NCI-H2227 treated with DMSO at 0.1 percent for 48 hours (cell line): ENCODE measurements at places on chromosomes 1 and 21.

- DNase-seq, result no peak
Measured at GRCh38 chr21:38389896-38390295, 108.4 kb downstream of the ERG start.

DNA sequence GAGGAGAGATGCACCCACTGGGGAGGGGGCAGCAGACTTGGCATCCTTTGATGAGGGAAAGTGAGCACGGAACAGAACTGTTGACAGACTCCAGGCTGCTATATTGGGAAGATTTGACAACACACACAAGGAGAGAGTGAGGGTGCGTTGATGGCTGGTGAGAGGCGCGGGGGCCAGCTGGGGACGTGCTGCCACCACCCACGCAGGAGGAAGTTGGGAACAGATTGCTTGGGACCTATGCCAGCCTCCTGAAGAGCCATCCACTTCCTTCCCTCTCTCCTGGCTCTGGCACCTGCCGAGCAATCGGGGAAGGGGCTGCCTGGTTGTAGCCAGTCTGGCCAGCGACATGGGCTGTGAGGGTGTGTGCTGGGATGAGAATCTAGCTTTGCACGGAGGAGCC lies 223.7 kb upstream of the CSF3R start:
- no peak for DNase-seq

DNA sequence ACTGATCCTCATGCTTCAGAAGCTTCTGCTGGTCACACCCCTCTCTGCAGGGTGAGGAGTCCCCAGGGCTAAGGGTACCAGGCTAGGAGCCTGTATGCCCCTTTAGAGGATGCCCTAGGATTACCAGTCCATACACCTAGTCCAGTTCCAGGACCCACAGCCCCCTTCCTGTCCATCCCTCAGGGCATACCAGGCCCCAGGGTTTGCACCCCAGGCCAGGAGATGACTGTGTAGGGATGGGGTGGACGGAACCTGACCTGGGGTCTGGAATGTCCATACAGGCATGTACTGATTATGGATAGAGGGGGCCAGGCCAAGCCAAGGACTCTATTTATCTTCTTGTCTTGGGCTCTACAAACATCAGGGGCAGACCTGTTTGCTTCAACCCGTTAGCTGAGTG lies 34.9 kb downstream of the TRIM67 start:
- no peak for DNase-seq

DNA sequence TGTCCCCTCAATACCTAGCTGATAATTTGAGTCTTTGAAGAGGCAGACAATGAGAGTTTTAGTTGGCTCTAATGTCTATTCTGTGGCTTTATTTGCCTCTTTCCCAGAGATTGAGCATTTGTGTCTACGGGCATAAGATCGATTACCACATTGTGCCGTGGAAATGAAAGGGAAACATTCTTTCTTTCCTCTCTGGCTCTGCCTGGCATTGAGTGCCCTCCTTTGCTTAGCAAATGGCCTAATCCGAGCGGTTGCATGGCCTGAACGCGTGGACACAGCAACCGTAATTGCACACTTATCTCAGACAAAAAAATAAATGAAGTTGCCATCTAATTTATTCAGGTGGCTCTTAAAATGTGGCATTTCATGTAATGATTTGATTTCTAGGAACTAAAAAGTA lies 247.9 kb downstream of the ADGRL2 start:
- DNase-seq, result no peak

DNA sequence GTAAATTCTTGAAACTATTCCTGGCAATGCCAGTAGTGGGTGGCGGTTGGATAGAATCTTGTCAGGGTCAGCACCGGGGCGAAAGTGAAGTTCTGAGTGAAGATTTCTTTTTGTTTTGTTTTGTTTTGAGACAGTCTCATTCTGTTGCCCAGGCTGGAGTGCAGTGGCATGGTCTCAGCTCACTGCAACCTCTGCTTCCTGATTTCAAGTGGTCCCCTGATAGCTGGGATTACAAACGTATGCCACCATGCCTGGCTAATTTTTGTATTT lies 33.3 kb downstream of the PCNT start:
- DNase-seq, result no peak

- DNase-seq, result no peak
Measured at GRCh38 chr1:114585231-114585630, 3.8 kb upstream of the BCAS2 start.

- DNase-seq, result no peak
Measured at GRCh38 chr1:175978476-175978875, 228.6 kb downstream of the COP1 start.

GRCh38 chr1:235901461-235901860 lies 34.8 kb upstream of the LYST start:
- no peak for DNase-seq

- no peak for DNase-seq
Measured at GRCh38 chr1:159748370-159748769, 32.4 kb upstream of the DUSP23 start.

GRCh38 chr21:39224930-39225329 lies 41.7 kb upstream of the PSMG1 start:
- no peak for DNase-seq

DNA sequence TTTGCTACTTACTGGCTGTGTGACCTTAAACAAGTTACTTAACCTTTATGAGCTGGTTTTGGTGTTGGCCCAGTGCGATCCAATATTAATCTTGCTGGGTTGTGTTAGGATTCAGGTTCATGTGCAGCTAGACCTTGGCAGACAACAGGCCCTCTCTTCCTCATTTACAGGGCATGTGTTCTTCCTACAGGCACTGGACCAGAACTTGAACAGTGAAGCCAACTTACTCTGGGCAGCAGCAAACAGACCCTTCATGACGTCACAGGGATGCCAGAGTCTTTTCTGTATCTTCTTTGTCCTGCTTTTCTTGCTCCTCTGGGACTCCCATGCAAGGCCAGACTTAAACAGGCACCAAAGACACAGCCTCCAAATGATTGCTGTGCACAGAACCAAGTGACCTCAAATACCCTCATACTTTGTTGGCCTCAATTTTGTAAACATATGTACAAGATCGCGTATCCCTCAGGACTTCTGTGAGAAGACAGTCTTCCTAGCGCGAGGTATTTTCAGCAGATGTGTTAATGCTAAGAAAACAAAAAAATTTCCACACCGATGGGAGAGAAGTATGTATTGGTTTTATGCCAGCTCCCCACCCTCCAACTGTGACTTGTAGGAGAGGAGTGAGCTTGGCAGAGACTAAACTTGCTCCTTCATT lies 73.7 kb downstream of the URB2 start:
- DNase-seq, result no peak

DNA sequence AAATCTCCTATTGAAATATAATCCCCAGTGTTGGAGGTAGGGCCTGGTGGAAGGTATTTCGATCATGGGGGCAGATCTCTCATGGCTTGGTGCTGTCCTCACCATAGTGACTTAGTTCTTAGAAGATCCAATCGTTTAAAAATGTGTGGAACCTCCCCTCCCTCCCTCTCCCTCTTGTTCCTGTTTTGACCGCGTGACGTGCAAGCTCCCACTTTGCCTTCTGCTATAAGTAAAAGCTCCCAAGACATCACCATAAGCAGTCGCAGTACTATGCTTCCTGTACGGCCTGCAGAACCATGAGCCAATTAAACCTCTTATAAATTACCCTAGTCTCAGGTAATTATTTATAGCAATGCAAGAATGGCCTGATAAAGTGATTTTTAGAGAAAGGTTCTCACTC lies 10.9 kb upstream of the RGS2 start:
- no peak for DNase-seq

- DNase-seq, result no peak
Measured at GRCh38 chr1:213649373-213649772, 338.4 kb upstream of the PROX1 start.

DNA sequence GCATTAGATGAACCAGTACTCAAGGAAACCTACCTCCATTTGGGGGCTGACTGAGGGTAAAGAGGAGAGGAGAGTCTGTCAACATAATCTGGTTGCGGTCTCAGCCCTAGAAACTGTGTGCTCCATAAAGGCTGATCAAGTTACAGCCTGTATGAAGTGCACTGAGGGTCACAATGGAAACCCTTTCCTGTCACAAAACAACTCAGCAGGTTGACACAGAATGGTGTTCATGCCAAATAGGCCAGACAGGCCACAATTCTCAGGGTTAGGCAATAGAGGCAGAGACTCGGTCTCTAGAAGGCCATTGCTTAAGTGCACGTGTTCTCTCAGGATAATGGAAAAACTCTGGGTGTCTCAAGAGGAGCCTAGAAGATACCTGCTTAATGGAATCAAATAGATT lies 4.1 kb upstream of the ANKRD35 start:
- DNase-seq, result no peak
